ENCODE measurements at places on chromosomes 2 and 18. TPM values are rescaled to one million over a fixed set of nuclear protein-coding genes. Genes with fewer than 3 reads are reported as not detected.

C2orf78 gene
- total RNA-seq: not detected

- no peak for DNase-seq
Observed at GRCh38 chr18:56112013-56112749, 524.2 kb upstream of the TCF4 start.

STEAP3 gene
- 8.0 TPM for total RNA-seq

DNA sequence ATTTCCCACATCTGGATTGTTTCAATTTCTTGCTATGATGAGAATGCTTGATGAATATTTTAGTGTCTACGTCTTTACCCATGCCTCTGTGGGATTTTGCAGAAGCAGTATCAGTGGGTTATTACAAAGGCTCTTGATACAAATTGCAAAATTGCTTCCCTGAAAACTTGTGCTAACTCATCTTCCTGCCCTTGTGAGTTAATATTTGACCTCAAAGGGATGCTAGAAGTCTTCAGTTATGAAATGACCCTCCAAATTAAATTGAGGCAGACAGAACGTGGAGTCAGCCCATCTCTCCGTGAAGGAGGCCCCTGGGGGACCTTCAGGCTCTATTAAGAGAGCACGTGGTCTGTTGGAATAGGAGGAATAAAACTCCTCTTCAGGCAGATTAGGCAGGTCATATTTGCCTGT, 239.2 kb upstream of the HS6ST1 start:
- no peak for DNase-seq

SRD5A2 gene
- total RNA-seq: not detected

DNA sequence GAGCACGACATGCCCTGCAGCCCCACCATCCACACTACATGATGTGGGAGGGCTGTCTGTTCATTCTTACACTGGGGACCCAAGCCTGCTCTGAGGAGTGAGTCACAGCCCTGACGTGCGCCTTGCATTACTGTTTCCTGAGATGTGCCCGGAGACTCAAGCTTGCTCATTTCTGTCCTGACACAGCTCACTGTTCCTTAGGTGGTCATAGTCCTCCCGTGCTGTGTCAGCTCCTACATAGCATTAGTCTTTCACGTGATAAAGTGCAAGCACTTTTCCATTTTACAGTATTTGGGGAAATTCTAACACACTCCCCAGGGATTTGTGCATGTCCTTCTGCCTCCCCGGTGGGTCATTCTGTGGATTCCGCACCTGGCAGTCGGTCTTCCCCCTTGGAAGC, 46.2 kb upstream of the TRIM43B start:
- no peak for DNase-seq

GPR39 gene
- total RNA-seq: 0.42 TPM

Measured in aorta (tissue), 5 donors.